Right kidney (tissue), 9 donors: ENCODE measurements at places on chromosomes 2 and 18.

DNA sequence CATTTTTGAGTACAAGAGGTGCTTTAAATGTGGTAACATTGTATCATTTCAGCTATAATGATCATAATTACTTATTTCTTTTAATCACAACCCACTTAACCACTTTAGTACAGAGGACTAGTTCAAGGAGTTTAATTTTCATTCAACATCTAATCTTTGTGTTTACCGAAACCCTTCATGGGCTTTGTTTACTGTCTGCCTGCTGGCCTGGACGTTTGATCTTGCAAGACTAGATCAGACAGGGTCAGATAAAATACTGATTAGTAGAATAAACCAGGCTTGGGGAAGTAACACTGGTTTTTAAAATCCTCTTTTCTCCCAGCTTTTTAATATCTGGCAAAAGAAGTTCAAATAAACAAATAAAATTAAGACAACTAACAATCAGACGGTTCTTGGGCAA lies 93.6 kb downstream of the SATB2 start:
- DNase-seq = no peak

- DNase-seq = peak; percentile 7
Measured at GRCh38 chr2:102806250-102806837, 44.5 kb downstream of the TMEM182 start.

DNA sequence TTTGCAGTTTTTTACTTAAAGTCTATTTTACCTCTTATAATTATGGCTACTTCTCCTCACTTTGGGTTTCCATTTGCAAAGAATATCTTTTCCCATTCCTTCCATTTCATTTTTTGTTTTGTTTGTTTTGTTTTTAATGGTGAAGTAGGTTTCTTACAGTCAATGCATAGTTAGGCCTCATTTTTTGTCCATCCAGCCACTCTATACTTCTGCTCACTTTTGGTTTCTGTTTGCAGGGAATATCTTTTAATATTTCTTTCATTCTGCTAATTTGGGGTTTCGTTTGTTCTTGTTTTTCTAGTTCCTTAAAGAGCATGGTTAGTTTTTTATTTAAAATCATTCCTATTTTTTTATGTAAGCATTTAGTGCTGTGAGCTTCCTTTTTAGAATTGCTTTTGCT lies 339.4 kb downstream of the GRB14 start:
- DNase-seq = no peak

GRCh38 chr18:68733707-68734106 lies 18.8 kb upstream of the TMX3 start:
- DNase-seq = no peak

- no peak for DNase-seq
Measured at GRCh38 chr2:126698376-126698775, 42.4 kb downstream of the GYPC start.

- DNase-seq = no peak
Measured at GRCh38 chr2:237682856-237683670, 55.7 kb downstream of the LRRFIP1 start.

DNA sequence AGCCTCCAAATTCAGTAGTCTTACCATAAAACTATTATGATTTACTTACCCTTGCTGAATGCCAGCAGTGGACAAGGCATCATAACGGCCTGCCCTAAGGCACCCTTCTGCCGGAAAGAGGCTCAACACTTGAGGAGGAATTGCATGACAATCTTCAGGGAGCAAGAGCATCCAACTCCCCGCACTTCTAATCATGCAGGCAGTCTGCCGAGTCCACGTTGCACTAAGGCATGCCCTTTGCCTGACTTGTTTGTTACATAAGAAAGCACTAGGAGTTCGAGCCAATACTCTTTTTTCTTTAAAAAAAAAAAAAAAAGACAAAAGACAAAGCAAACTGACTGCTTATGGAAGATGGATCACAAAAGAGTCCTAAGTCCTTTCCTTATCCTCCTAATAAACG lies 17.9 kb upstream of the SPTBN1 start:
- DNase-seq = no peak

DNA sequence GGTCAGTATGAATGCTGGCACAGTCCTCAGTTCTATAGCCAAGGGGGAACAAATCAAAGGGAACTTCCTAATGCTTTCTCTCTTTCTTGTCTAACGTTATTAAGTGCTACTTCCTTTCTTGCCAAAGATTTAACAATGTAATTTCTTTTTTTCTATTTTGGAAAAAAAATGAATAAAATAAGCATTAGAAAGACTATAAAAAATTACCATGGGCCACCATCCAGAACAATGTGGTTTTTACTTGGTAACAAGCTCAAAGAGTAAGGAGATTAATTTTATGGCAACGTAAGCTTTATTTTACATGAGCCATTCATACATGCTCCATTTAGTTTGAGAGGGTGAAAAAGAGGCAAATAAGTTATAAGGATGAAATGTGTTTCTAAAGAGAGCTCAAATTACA lies 40.1 kb downstream of the SERPINE2 start:
- no peak for DNase-seq

DNA sequence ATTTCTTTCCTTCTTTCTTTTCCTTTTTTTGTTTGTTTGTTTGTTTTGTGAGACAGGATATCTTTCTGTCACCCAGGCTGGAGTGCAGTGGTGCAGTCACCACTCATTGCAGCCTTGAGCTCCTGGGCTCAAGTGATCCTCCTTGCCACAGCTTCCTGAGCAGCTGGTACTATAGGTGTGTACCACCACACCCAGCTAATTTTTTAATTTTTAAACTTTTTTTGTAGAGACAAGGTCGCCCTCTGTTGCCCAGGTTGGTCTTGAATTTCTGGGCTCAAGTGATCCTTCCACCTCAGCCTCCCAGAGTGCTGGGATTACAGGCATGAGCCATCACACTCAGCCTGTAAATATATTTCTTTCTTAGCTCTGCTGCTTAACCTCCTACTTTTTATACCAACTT lies 83.4 kb upstream of the CYP20A1 start:
- no peak for DNase-seq

GRCh38 chr2:175698061-175698460 lies 304.0 kb downstream of the LNPK start:
- DNase-seq = no peak

DNA sequence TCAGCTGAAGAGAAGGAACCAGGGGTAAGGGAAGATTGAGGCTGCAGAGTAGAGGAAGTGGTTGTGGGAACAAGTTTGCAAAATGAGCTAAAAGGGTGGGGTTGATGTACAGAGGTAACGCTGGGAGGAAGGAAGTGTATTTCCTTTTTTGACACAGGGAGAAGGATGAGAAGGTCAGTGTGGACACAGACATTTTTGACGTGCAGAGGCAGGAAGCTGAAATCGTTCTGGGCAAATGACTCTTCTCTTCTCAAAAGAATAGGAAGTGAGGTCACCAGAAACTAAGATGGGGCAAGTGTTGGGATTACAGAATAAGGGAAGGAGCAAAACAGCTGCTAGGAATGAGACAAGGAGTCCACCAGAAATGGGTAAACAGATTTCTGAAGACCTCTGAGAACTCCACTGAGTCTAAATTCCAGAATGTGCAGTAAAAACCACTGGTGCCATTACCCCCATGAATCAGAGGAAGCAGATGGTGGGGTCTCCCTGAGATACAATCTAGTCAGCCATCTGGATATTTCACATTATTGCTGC lies 20.0 kb upstream of the RNF149 start:
- DNase-seq = no peak

DNA sequence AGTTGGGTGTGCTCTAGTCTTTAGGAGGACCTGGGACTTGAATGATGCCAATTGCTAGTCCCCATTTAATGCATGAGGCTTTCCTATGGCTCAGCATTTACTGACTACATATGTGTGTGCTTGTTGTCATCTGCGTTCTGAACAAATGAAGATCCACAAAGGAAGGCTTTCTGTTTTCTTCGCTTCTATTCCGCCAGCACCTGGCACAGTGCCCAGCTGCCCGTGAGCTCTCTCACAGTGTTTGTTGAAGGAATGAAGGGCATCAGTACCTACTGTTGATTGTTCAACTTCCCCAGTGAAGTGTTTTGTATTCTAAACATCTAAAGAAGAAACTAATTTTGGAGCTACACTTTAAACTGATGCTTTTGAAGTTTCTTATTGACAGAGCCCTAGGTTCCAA lies 122.4 kb upstream of the LINC00305 start:
- DNase-seq = no peak

GRCh38 chr2:207311316-207312005 lies 145.7 kb upstream of the KLF7 start:
- no peak for DNase-seq

DNA sequence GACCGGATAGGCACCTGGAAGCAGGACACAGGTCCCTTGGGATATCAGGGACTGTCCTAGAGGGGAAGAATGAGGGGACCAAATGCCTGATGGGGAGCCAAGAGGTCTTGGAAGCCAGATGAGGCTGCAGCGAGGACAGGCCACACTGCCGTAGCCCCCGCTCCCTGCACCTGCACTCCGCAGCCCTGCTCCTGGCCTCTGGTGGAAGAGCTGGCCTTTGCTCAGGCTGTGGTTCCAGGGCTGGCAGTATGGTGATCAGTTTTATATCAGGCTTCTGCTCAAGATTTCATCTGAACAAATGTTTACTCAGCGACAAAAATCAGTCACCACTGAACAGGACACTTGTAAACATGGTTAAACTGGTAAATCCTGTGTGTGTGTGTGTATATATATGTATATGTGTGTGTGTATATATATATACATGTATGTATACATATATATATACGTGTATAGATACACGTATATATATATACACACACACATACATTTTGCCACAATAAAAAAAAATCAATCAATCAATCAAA lies 52.5 kb upstream of the TAF1B start:
- no peak for DNase-seq

DNA sequence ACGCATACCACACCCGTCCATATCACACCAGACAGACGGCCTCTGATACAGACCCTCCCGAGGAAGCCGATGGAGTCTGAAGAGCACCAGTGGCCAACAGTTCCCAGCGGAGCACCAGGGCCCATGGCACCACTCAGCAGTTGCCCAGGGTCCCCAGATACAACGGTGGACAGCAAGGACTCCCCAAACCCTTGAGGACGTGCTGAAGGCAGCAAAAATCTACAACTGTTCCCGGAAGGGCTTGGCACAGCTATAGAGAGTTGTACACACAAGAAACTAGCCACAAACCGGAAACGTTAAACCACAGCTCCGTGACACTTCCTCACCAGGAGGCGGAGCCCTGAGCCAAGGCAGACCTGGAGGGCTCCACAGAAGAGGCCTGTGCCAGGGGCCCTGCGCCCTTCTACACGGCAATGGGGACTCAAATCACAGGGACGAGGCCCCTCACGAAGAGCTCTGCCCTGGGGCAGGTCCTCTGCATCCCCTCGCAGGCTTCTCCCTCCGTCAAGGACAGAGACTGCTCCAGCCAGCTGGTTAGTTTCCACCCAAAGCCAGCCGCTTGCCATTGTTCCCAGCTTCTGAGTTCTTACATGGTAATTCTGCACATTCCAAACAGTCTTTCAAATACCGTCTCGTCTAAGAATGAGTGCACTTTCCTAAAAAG lies 133.4 kb downstream of the HDAC4 start:
- DNase-seq = no peak

- DNase-seq = no peak
Measured at GRCh38 chr2:109516445-109517117, 97.2 kb downstream of the SEPTIN10 start.

DNA sequence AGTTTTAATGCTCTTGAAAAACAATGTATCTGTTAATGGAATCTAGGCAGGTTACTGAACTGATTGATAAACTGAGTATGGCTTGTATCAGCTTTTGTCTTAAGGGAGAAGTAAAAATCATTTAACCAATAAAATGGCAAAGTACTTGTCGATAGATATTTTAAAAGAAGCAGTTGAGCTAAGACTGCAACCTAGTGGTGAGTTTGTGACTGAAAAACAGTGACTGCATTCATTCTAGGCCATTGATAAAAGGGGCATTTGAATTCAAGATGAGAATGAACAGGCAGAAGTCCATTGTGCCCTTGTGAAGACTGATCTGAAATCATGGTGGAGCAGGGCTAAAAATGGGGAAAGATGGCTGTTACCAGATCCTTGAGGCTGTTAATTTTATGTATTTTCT lies 59.4 kb upstream of the MSTN start:
- DNase-seq = no peak

GRCh38 chr2:154827286-154827685 lies 128.8 kb downstream of the KCNJ3 start:
- no peak for DNase-seq

DNA sequence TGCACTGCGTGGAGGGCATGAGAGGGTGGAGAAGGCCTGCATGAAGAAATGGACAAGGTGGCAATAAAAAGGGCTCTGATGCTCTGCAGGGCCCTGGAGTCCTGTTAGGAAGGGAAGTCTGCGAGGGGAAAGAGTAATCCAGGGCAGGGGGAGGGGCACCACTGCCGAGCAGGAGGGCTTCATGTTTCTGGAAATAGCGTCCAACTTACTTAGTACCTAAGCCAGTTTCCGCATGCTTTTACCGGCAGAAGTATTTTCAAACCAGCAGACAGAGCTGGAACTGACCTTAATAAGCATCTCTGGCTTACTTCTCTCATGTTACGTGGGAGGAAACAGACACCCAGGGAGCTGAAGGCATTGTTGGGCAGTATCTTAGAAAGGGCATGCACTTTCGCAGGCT lies 156.7 kb downstream of the GALNT14 start:
- no peak for DNase-seq

DNA sequence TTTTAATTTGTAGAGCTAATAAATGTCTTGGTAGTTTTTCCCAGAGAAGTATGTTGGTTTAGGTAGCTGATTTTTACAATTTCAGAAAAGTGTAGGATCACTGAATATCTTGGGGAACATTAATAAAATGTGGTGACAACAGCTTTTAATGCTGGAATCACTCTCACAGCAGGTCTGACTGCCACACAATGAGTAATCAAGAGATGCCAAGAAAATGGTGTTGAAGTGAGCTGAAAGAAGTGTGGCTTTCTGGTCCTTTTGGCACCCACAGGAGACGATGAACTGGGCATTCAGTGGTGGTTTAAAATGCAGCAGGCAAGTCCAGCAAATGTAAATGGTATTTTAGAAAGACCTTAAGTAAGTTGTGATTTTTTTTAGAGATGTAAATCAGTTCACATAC lies 175.8 kb downstream of the CBLN2 start:
- no peak for DNase-seq

DNA sequence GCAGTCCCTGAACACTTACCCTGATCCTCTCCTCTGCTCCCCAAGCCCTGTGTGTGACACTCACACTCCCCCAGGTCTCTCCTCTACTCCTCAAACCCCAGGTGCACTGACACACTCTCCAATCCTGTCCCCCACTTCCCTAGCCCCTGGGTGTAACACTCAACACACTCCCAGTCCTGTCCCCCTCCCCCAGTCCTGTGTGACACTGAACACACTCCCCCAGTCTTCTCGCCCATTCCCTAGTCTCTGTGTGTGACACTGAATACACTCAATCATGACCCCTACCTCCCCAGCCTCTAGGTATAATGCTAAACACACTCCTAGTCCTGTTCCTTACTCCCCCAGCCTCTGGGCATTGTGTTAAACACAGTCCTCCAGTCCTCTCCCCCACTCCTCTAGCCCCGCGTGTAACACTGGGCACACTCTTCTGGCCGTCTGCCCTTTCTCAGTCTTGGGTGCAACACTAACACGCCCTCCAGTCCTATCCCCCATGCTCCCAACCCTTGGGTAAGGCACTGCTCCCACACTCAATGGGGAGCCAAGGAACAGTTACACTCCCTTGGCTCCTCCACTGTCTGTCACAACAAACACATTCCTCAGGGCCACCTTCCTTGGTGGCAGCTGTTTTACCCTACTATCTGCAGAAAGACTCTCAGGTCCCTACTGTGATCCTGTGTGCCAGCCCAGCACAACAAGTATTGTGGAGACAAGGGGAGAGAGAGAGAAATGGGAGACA lies 82.5 kb upstream of the PKDCC start:
- DNase-seq = peak; percentile 51
